Aorta (tissue), 5 donors: ENCODE measurements at places on chromosomes 13 and 19. TPM values are rescaled to one million over a fixed set of nuclear protein-coding genes. Genes with fewer than 3 reads are reported as not detected.

Gene COX6B1
- 216 TPM for total RNA-seq

Gene CGB1
- total RNA-seq: not detected

Gene SIGLEC6
- total RNA-seq: 2.9 TPM

Gene WDR87
- total RNA-seq: not detected

Gene PARP4
- 35.2 TPM for total RNA-seq

Gene SHANK1
- total RNA-seq: 0.45 TPM

Gene URAD
- total RNA-seq: not detected

Gene CACNA1A
- 2.0 TPM for total RNA-seq

Gene CEACAM16
- not detected for total RNA-seq

Gene RASIP1
- 15.4 TPM for total RNA-seq

Gene CYP2S1
- total RNA-seq: 2.5 TPM

Gene ZNF460
- total RNA-seq: 75.3 TPM

Gene CGB5
- not detected for total RNA-seq

- no peak for DNase-seq
- no peaks in the 10 kb centered on the region for H3K27me3 ChIP-seq
- no peak overlapping the region for H3K4me3 ChIP-seq
These were observed 54.8 kb upstream of the HMGB1 start for GRCh38 chr13:30520571-30520970.

GRCh38 chr13:111929036-111929616 lies 137.8 kb upstream of the SOX1 start:
- no peak overlapping the region for H3K4me3 ChIP-seq
- no peak overlapping the region for H3K27ac ChIP-seq
- H3K27me3 ChIP-seq: no peaks in the 10 kb centered on the region
- H3K4me1 ChIP-seq: no peaks in the 10 kb centered on the region
- no peaks in the 10 kb centered on the region for H3K36me3 ChIP-seq
- DNase-seq: no peak

GRCh38 chr13:37716420-37717195 lies 118.0 kb upstream of the POSTN start:
- no peak overlapping the region for H3K4me3 ChIP-seq
- DNase-seq: no peak
- H3K27ac ChIP-seq: no peak overlapping the region
- no peaks in the 10 kb centered on the region for H3K36me3 ChIP-seq
- no peaks in the 10 kb centered on the region for H3K27me3 ChIP-seq

- H3K4me1 ChIP-seq: no peaks in the 10 kb centered on the region
- no peak overlapping the region for H3K27ac ChIP-seq
- H3K36me3 ChIP-seq: no peaks in the 10 kb centered on the region
These were observed 646.0 kb upstream of the SLITRK6 start for GRCh38 chr13:86445206-86445605.

DNA sequence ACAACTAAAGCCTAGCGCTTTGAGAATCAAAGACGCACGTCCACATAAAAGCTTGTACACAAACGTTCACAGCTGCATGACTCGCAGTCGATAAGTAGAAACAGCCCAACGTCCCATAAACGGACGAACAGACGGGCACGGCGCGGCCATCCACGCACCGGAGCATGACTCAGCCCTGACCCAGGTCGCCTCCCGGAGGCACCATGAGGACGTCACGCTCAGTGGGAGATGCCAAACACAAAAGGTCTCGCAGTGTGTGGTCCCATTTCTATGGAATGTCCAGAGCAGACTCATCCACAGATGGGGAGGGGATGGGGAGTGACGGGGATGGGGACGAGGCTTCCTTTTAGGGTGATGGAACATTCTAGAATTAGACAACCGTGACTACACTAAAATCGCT lies 9.4 kb downstream of the POLRMT start:
- no peak overlapping the region for H3K4me3 ChIP-seq
- H3K27ac ChIP-seq: no peak overlapping the region
- no peaks in the 10 kb centered on the region for H3K36me3 ChIP-seq
- no peak for DNase-seq
- H3K27me3 ChIP-seq: no peaks in the 10 kb centered on the region

DNA sequence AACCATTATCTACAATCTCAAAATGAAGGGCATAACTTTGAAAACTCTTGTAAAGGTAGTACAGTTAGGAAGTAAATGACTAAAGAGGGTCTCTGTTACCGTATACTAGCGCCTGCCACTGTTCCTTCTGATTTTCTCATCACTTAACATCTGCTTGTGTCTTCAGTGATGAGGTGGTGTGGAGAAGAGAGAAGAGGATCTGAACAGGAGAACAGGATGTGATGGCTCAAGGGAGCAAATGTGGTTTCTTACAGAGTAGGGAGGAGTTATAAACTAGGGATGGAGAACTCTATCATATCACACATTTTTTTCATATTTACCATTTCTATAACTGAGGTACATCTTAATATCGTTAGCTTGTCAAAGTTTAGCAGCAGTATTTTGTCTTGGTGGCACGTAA lies 1.1 kb downstream of the KCTD4 start:
- no peaks in the 10 kb centered on the region for H3K4me1 ChIP-seq
- DNase-seq: no peak
- H3K36me3 ChIP-seq: no peaks in the 10 kb centered on the region
- H3K4me3 ChIP-seq: no peak overlapping the region

GRCh38 chr19:57034544-57034943 lies 85.2 kb upstream of the USP29 start:
- no peaks in the 10 kb centered on the region for H3K27me3 ChIP-seq
- no peak overlapping the region for H3K4me3 ChIP-seq
- H3K36me3 ChIP-seq: no peaks in the 10 kb centered on the region
- no peak for DNase-seq

DNA sequence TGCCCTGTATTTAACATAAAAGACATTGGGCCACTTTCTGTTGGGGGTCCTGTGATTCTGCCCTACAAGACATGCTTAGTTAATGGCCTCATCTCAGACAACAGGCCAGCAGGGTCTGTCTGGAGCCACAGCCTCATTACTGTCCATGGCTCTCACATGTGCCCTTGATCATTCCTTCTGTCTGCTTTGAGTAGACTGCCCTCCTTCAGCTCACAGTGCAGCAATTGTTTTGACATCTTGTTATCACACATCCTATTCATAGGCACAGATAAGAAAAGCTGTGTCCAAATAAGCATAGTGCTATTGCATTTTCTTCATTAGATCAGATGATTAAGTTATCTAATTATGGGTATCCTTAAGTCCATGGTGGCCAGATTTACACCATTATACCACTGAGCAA lies 127.9 kb downstream of the KCTD12 start:
- H3K36me3 ChIP-seq: no peaks in the 10 kb centered on the region
- H3K27ac ChIP-seq: no peak overlapping the region
- H3K27me3 ChIP-seq: no peaks in the 10 kb centered on the region

DNA sequence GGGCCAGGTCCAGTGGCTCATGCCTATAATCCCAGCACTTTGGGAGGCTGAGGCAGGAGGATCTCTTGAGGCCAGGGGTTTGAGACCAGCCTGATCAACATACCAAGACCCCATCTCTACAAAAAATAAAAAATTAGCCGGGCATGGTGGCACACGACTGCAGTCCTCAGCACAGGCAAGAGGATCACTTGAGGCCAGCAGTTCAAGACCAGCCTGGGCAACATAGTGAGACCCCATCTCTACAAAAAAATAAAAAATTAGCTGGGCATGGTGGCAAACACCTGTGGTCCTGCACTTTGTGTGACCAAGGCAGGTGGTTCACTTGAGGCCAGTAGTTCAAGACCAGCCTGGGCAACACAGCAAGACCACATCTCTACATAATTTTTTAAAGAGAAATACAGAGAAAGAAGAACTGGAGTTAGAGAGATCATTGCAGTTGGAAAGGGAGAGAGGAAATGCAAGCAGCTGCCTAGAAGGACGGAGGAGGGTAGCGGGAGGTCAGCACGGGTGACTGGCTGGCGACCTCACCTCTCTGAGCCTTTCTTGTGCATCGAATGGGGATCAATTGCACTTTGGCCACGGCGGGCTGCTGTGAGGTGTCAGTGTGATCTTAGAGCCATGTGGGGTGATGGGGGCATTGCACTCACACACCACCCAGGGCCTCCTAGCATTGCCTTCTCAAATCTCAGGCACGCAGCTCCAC lies 13.9 kb downstream of the BCAM start:
- H3K36me3 ChIP-seq: no peaks in the 10 kb centered on the region
- no peak for DNase-seq
- H3K27ac ChIP-seq: peak overlapping the region; percentile 85
- H3K4me1 ChIP-seq: no peaks in the 10 kb centered on the region
- H3K27me3 ChIP-seq: no peaks in the 10 kb centered on the region

DNA sequence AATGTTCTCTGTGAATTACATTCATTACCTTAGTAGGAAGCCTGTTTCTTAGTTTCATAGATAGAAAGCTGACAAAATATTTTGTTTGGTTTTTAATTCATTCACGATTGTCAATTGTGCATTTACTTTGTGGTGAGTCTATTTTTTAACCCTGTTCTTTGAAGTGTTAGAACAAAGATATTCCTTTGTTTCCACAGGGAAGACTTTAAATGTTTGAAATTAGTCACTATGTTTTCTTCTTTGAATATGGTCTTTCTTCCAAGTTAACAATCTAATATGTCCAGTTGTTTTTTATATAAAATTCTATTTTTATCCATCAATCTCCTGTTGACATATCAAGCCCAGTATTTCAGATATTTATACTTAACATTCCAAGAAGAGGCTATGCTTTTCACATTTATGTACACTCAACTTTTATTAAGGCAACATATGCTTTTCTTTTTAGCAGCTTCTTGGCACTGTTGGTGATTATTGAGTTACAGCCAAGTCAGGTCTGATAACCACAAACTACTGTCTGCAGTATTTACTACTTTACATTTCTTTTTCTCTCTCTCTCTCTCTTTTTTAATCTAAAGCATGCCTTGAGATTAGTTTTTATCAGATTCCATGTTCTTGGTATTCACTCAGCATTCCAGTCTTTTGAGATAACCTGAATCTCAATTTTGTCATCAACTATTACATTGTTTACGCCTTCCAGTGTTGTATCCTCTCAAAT lies 812.8 kb upstream of the SLC10A2 start:
- peaks cover 2% of the 10 kb centered on the region for H3K27me3 ChIP-seq
- no peak for DNase-seq
- no peak overlapping the region for H3K27ac ChIP-seq
- no peak overlapping the region for H3K4me3 ChIP-seq
- H3K4me1 ChIP-seq: no peaks in the 10 kb centered on the region

DNA sequence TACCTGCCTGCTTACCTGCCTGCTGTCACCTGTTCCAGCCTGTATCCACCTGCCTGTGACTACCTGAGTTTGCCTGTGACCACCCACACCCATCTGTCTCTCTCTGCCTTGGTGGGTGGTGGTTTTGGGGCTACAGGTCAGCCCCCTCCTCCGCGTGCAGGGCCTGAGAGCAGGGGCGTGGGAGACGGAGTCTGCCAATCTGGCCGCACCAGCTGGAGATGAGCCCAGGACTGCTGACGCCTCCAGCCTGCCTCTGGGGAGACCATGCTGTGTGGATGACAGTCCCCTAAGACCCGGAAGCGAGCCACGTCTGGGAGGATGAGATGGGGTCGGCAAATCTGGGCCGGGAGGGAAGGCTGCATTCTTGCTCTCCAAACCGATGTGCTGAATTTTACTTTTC lies 15.9 kb upstream of the KCTD15 start:
- no peak overlapping the region for H3K4me3 ChIP-seq
- no peaks in the 10 kb centered on the region for H3K27me3 ChIP-seq
- H3K36me3 ChIP-seq: no peaks in the 10 kb centered on the region

GRCh38 chr13:70623239-70623638 lies 515.0 kb upstream of the KLHL1 start:
- H3K36me3 ChIP-seq: no peaks in the 10 kb centered on the region
- no peak overlapping the region for H3K27ac ChIP-seq
- no peak overlapping the region for H3K4me3 ChIP-seq
- DNase-seq: no peak

GRCh38 chr13:28318496-28318895 lies 176.4 kb downstream of the FLT1 start:
- no peak overlapping the region for H3K4me3 ChIP-seq
- no peaks in the 10 kb centered on the region for H3K36me3 ChIP-seq
- H3K27ac ChIP-seq: no peak overlapping the region

DNA sequence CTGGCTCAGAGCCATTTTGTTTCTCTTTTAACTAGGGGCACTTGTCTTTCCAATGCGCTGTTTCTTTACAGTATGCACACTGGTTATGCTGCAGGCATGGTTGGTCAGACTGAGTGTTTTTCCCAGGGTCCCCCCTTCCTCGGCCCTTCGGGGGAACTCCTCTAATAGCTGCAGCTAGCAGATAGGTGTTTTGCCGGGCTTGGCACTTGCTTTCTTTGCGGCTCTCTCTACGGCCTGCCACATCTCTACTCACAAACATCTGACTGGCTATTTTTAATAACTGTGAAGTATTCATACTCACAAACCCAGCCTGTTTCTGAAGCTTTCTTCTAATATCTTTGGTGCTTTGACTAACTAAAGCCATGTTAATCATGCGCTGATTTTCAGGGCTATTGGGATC lies 89.4 kb downstream of the SLC25A15 start:
- peaks cover 6% of the 10 kb centered on the region for H3K36me3 ChIP-seq
- H3K4me3 ChIP-seq: no peak overlapping the region
- no peak for DNase-seq
- H3K27ac ChIP-seq: no peak overlapping the region
- no peaks in the 10 kb centered on the region for H3K4me1 ChIP-seq

- H3K4me1 ChIP-seq: no peaks in the 10 kb centered on the region
- H3K27me3 ChIP-seq: no peaks in the 10 kb centered on the region
- no peak overlapping the region for H3K4me3 ChIP-seq
- no peaks in the 10 kb centered on the region for H3K36me3 ChIP-seq
These were observed 1190.4 kb downstream of the UQCRFS1 start for GRCh38 chr19:28022506-28022905.

DNA sequence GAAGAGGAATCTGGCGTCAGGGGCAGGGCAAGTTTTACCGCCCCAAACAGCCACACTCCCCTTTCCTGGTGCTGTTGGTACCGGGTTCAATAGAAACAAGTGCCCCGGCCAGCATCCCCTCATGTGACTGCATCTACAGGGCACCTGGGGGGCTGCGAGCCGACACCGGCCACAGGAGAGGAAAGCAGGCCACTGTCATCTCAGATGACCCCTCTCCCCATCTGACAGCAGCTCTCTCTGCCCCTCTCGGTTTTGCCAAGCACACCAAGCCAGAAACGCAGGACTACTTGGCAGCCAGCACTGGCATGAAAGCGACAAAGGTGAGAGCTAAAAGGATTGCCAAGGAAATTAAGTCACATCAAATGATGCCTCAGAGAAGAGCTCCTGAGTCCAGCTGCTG lies 37.1 kb downstream of the MLLT1 start:
- H3K4me1 ChIP-seq: no peaks in the 10 kb centered on the region
- no peak for DNase-seq

- H3K36me3 ChIP-seq: peaks cover 3% of the 10 kb centered on the region
- no peak for DNase-seq
- no peak overlapping the region for H3K27ac ChIP-seq
- no peaks in the 10 kb centered on the region for H3K27me3 ChIP-seq
- peaks cover 1% of the 10 kb centered on the region for H3K4me1 ChIP-seq
- no peak overlapping the region for H3K4me3 ChIP-seq
These were observed 2.1 kb upstream of the UTP14C start for GRCh38 chr13:52022356-52022755.

DNA sequence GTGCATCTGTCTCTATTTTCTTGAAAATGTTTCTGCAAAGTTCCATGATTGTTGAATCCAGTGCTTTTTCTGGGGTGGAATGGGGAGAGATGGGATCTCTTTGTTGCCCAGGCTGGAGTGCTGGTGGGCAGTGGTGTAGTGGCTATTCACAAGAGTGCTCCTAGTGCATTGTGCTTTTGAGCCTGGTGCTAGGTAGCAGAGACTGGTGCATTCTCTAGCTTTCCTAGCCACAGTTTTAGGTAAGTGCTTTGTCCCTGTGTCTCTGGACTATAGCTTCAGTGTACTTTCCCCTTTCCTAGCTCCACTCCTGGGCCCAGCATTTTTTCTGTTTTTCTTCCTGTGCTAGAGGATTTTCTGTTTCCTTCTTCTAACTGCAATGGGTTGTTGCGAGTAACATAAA lies 825.6 kb downstream of the SLITRK6 start:
- no peaks in the 10 kb centered on the region for H3K4me1 ChIP-seq
- no peak for DNase-seq
- H3K27me3 ChIP-seq: no peaks in the 10 kb centered on the region
- no peak overlapping the region for H3K4me3 ChIP-seq
